ENCODE measurements at places on chromosomes 6 and 20.

DNA sequence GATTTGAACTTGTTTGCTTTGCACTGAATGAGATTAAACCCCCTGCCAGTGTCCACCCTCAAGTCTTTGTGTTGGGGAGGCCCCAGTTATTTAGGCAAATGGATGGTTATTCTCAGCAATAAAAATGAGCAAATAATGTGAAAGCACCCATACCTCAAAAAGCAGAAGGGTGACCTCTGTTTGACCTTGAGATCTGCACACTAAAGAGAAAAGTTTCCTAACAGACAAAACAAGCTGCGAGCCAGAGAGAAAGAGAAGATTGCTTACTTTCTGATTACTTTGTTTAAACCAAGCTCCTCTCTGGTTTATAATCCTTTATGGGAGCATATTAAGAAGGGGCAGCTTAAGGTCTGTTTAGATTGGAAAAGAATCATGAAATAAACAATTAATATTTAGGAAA, 30.4 kb upstream of the TRERF1 start:
- DNase-seq = no peak

- peak; percentile 30 for DNase-seq
These were observed 55.2 kb upstream of the NOX3 start for GRCh38 chr6:155510879-155511278.

DNA sequence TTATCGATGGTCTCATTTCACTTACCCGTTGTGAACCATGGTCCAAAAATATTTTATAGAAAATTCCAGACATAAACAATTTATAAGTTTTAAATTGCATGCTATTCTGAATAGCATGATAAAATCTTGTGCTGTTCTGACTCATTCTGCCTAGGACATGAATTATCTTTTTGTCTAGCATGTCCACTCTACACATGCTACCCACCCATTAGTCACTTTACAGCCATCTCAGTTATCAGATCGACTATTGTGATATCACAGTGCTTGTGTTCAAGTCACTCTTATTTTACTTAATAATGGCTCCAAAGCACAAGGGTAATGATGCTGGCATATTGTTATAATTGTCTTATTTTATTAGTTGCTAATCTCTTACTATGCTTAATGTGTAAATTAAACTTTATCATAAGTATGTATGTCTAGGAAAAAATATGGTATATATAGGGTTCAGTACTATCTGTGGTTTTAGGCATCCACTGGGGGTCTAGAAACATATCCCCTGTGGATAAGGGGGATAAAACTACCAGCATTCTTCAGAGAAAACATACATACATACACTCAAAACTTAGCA, 252.0 kb upstream of the HTR1E start:
- DNase-seq = no peak

- no peak for DNase-seq
These were observed 28.6 kb upstream of the PBOV1 start for GRCh38 chr6:138246650-138247440.

DNA sequence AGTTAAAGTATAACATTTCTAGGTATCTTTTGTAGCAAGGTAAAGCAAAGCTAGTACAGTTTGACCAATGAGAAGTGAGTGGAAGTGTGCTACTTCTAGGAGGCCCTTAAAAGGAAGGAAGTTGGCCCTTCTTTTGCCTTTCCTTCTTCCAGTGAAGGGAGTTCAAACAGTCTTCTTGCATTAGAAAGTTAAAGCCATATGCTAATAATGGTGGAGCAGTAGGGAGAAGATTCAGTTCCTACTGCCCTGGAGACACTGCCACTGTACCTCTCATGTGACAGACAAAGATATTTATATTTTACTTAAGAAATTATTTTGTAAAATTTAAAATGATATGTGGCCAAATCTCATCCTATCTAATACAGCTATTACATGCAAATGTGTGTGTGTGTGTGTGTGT, 26.0 kb upstream of the RCAN2 start:
- no peak for DNase-seq

DNA sequence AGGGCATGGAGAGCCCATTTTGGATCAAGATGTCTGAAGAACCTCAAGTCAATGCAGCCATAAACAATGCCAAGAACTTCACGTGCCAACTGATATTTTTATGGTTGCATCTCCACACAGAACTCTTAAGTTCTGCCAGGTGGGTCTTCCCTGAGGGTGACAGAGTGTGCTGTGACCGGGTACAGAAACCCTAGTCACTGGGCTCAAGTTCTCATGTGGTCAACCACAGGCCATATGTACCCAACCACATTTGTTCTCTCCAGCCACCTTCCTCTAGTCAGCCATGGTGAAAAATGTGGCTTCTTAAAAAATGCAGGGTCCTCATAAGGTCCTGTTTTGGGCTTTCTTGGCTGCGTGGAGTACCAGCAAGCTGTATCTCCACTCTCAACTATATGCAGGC, 48.9 kb downstream of the CLIC5 start:
- DNase-seq = no peak

DNA sequence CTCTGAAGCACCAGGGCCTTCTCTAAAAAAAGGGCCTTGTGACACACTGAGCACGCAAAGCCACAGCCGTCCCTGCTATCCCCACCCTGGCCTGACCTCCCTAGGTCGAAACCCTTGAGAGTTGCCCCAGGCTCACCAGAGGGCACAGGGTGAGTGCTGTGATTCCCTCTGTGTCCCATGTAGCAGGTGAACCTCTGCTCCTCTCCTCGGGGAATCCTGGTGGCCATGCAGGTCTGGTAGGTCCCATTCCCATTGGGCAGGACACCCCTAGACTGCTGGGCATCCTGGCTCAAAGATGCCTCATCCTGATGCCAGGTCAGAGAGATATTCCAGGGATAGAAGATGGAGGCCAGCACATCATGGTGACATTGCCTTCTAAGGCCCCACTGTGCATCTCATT, 20.9 kb downstream of the HLA-F start:
- no peak for DNase-seq

GRCh38 chr6:2175825-2176224, 69.6 kb downstream of the GMDS start:
- DNase-seq = no peak

GRCh38 chr6:26092443-26092842, 5.2 kb downstream of the HFE start:
- no peak for DNase-seq

DNA sequence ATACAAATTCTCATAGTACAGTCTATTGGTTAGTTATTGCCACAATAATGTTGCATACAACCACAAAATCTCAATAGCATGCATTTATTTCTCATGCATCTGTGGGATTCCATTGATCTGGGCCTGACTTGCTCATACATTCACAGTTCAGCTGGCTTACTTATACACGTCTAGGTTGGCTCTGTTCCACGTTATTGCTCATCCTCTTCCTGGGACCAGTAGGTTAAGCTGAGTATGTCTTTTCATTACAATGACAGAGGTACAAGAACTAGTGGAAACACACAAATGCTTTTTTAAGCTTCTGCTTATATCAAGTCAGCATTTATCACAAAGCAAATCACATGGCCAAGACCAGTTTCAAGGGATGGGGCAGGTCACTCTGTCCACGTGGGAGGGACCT, 485.3 kb upstream of the BTBD3 start:
- no peak for DNase-seq

DNA sequence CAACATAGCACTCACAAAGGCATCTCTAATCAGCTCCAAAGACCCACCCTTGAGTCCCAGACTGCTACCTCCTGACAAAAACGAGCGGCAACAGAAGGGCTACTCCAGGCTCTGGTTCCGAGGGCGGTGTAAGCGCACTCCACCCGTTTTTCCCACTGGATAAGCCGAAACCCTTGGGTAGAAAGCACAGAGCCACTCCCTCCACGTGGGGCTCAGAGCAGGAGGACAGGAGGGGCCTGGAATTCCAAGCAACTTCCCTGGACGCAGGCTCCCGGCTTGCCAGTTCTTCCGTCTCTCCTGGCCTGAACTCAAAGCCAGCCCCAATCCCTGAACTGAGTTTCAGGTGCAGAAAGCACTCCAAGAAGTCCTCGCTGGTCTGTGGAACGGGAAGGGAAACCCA, 7.4 kb downstream of the GMEB2 start:
- no peak for DNase-seq

DNA sequence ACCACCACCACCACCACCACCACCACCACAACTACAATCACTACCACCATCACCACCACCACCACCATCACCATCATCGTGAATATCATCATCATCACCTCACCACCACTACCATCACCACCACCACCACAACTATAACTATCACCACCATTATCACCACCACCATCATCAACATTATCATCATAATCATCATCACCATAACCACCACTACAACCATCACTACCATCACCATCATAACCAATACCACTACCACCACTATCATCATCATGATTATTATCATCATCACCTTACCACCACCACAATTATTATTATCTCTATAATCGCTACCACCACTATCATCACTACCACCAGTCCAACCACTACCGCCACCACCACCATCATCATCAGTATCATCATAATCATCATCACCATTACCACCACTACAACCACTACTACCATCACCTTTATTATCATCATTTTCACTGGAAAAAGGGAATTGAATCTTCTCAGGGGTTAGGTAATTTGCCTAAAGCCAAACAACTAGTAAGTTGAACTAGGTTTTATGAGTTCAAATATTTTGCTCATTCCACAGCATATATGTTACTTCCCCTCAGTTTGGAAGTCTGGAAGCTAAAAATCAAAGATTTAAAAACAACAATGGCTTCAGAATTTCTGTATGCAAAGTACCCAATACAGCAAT, 8.3 kb downstream of the RIPOR2 start:
- no peak for DNase-seq

GRCh38 chr20:57330998-57331397, 1.4 kb downstream of the SPO11 start:
- no peak for DNase-seq

GRCh38 chr6:30543821-30544220, 12.5 kb downstream of the GNL1 start:
- DNase-seq = no peak

DNA sequence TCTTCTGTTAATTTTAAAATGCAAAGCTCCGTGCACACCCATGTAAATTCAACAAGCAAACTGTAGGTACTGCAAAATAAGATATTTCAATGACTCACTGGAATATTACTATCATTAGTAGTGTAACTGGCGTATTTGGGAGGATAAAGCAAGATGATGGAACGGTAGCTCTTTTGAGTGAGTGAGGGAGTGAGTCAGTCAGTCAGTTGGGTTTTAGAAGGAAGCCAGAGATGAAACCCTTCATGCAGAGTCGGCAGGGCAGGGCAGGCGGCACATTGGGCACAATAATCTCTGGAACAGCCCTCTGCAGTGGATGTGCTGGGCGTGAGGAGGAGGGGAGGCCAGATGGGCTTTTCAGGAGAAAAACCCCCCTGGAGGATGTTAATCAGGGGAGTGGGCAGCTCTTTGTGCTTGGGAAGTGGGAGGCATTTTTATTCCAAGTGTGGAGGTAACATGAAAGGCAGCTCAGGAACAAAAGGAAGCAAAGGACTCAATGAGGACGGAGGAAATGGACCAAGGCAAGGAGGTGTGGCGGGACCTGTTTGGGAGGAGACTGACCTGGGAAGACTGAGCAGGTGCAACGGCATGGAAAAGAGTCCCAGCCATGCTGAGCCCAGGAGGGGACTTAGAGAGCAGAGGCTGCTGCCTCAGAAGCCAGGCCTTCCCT, 171.2 kb downstream of the ZDHHC14 start:
- DNase-seq = no peak

- DNase-seq = no peak
These were observed 10.9 kb upstream of the SPDEF start for GRCh38 chr6:34566830-34567546.

- no peak for DNase-seq
These were observed 43.1 kb upstream of the HLA-A start for GRCh38 chr6:29899281-29899680.

DNA sequence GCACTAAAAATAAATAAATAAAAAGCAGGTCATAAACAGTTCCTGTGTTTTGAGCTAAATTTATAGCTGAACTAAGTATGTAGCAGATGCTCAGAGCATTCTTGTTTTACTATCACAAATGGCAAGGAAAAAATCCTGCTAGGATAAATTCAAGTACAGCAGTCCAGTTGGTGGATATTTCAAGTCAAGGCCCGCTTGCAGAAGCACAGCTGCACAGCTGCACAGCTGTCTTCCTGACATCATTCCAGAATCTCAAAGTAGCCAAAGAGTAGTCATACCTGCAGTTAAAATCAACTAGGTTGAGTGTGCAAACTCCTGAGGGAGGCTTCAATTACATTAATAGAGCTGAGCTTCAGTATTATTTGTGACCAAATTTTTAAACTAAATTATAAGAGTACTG, 297.7 kb upstream of the MANEA start:
- DNase-seq = no peak

DNA sequence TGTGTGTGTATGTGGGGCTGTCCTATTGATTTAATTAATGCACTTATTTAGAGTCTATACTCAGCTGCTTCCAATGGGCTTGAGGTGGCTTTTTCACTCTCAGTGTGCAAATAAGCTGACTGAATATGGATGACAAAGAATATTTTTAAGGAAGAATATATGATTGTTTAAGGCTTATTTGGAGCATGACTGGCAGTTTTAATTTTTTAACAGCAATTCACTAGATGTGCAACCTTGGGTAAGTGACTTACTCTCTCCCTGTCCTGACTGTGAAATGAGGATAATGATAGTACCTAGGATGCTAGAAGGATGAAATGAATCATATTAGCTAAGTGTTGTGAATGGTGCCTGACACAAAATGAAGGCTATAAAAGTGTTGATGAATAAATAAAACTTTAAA, 67.9 kb downstream of the CLIC5 start:
- DNase-seq = no peak

- DNase-seq = no peak
These were observed 113.0 kb upstream of the TMEM170B start for GRCh38 chr6:11424395-11425034.

DNA sequence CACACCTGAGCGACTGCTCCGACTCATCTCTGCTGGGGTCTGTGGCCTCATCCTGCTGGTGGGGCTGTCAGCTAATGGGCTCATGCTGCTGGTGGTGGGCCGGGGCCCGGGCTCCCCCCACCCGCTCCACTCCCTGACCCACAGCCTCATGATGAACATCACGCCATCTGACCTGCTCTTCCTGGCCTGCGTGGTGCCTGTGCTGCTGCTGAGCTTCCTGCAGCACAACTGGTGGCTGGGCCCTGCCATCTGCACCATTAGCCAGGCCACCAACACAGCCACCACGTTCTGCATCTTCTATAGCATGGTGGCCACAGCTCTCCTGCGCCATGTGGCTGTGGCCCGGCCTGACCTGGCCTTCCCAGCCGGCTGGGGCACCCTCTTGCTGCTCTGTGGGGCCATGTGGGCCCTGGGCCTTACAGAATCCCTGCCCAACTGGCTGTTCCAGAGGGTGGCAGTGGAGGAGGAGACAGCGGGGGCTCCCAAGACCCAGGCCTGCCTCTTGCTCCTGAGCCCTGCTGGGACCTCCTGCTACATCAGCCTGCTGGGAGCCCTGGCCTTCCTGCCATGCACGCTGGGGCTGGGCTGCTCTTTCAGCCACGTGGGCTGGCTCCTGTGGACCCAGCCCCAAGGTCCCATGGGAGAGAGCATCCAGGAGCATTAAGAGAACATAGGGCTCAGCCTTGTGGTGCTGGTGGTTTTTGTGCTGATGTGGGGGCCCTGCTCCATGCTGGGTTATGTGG, 39.6 kb downstream of the RAB44 start:
- DNase-seq = no peak

GRCh38 chr6:88342336-88342735, 176.2 kb upstream of the CNR1 start:
- DNase-seq = no peak
